ENCODE measurements at places on chromosomes 7 and 10.

GRCh38 chr10:104020020-104020419, 53.1 kb downstream of the SLK start:
- DNase-seq, result no peak

DNA sequence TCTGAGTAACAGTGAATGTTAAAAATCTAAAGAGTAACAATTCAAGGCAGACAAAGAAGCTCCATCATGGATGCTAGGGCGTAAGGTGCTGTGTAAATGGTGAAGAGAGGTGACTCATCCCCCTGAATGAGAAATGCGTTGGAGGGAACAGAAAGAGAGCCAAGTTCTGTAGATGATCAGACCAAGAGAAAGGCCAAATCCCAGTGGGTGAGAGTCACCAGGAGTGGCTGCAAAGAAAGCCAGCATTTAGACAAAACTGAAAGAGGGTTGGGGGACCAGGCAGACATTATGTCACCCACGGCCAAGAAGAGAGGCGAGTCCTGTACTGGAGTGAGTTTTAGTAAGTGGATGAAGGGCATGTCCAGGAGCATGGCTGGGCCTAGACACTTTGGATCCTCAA, 153.1 kb downstream of the TRIL start:
- peak; percentile 83 for DNase-seq

GRCh38 chr10:117741524-117741923, 199.0 kb downstream of the EMX2 start:
- no peak for DNase-seq

- DNase-seq, result no peak
These were observed 193.3 kb downstream of the RAMP3 start for GRCh38 chr7:45350896-45351295.
